ENCODE measurements at places on chromosomes 7 and 10.

DNA sequence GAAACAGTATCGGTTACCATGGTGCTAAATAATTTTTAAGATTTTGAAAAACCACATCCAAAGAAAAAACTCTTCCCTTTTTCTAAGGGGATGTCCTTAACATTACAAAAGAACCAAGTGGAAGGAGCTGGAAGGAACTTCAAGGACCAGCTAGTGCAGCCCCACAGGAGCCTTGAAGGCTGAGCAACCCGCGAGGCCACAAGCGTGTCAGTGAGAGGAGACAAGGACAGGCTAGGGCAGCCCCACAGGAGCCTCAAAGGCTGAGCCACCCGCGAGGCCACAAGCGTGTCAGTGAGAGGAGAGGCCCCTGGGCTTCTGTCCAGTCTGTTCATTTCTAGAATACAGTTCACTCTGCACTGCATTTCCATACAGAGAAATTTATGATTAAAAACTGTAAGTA, 80.1 kb upstream of the ATP6V0A4 start:
- no peak for DNase-seq

DNA sequence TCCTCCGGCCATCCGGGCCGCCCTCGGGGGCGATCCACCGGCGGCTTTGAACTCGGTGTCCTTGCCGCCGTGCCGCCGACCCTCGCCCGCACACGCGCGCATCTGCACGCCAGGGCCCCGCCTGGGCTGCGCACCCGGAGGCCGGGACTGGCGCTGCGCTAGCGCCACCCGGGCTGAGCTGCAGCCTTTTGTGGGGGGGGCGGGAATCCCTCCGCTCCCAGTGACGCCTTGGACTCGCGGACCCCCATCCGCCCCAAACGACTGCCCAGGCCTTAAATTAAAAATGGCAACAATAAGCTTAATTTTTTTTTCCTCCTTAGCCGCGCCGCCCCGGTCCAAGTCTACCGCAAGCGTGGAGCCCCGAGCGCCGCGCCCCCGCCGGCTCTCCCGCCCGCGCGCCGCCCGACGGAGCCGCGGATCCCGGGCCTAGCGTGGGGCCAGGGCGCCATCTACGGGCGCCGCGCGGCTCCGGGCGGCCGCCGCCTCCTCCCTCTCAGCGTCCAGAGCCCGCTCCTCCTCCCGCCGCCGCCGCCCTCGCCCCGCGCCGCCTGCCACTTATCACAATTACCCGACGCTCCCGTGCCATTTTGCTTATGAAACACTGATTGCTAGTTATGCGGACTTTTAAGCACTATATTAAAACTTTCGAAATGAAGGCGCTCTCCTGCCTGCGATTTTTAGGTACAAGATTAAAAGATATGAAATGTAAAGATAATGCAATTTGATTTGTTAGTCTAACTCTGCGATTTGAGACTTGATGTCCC, 7.5 kb upstream of the EBF3 start:
- DNase-seq = peak; percentile 47

DNA sequence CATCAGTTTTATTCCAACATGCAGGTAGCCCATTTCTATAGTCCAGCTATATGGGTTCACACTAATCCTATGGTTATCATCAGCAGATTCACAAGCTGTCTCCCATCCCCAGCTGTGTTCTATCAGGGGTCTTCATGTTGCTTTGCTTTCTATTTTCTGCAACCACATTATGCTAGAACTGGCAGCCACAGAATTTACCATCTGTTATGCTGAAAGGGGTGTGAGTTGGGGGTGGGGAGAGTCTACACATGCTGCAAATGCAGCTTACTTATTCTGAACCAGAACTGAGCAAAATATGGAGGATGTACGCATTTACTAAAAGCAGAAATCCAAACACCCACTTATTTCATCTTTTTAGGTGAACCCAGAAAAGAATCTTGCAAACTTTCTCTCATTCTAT, 32.9 kb downstream of the SHTN1 start:
- no peak for DNase-seq

GRCh38 chr10:13105184-13105583, 5.2 kb downstream of the OPTN start:
- DNase-seq = no peak
